ENCODE measurements at places on chromosomes 1 and 21.

DNA sequence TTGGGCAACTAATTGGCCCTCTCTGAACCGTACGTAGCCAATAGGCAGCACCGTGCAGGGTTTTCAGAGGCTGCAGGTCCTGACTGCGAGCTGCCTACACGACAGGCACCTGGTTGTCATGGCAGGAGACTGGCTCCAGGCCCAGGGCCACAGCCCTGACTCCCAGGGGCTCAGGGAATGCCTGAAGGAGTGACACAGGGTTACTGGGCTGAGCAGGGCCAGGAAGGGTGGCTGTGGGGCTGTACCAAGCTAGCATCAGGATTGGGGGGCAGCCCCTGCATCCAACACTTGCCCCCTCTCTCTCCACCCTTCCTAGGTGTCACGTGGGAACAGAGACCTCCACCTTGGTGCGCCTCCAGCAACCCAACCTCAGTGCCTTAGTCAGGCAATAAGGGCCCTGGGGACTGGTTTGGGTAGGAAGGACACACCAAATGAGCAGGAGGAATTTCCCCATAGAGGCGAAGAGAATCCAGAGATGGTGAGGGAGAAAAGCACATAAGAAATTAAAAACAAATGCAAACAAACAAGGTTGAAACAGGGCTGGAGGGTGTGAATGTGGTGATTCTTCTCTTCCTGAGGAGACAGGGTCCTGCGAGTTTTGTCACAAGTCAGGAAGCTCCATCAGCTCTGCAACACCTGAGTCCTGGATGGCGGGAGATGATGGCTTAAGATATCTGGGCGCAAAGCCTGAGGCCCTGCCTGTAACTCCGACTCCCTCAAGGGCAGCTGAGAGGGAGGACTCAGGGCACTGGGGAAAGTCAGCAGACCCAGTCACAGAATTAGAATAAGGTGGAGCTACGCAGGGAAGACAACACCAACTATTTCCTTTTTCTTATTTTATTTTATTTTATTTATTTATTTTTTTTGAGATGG, 19.7 kb upstream of the RNU1-4 start:
- DNase-seq, result no peak

DNA sequence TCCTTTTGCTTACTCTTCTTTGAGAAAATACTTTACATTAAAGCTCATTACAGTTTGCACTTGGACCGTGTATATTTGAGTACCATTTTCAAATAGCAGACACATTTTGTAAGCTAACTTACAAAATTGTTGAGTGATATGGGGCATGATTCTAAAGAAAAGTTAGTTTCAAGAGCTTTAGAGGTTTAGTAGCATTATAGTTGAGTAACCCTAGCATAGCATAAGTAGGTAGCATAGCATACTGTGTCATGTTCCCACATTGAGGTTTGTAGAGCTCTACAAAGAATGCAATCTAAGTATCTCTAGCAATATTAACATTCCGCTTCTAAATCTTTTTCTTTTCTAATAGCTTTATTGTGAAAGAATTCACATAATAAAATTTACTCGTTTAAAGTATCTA, 92.0 kb downstream of the ITSN1 start:
- no peak for DNase-seq

DNA sequence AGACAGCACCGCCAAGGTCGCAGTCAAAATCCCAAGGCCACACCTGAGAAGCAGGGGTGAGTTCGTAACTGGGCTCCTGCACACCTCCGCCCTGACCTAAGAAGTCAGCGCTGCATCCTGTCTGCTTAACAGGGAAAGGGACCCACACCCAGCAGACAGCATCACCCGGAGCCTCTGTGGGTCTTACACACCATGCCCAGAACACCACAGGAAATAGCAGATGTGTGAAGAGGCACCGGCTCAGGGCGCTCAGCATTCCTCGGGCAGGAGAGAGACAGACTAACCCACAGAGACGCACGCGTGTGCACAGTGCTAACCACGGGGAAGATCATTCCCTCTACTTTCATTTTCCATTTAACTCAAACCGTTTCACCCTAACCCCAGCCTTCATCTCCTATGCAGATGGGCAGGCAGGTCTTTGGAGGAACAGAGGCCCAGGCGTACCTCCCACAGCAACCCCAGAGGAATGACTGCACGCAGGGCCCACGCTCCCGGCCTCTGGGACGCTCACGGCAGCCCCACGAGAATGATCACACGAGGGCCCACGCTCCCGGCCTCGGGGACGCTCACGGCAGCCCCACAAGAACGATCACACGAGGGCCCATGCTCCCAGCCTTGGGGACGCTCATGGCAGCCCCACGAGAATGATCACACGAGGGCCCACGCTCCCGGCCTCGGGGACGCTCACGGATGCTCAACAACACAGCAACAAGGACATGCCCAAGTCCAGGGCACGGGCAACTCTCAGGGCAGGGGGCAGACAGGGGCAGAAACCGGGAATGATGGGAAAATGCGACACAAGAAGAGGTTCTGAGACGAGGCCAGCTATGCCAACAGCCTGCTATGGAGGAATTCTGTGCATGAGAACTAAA, 20.9 kb downstream of the POFUT2 start:
- no peak for DNase-seq

GRCh38 chr21:39178421-39178820, 4.8 kb downstream of the PSMG1 start:
- DNase-seq, result no peak

DNA sequence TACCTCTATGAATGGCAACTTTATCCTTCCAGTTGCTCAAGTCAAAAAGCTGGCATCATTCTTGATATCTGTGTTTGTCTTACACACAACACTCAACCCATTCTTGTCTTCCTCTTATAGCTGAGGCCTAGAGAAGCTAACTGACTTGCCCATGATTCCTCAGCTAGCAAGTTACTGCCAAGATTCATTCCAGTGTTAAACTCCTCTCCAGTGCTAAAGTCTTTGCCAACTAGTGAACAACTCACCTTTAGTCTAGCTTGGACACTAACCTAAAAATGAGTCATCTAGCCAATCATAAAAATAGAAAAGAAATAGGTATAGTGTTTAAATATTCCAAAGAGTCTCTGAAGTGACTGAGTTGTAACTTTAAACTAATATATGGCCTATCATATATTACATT, 45.6 kb upstream of the RGS2 start:
- no peak for DNase-seq

- DNase-seq, result peak; percentile 67
These were observed 101.8 kb downstream of the NFIA start for GRCh38 chr1:61184040-61184713.

DNA sequence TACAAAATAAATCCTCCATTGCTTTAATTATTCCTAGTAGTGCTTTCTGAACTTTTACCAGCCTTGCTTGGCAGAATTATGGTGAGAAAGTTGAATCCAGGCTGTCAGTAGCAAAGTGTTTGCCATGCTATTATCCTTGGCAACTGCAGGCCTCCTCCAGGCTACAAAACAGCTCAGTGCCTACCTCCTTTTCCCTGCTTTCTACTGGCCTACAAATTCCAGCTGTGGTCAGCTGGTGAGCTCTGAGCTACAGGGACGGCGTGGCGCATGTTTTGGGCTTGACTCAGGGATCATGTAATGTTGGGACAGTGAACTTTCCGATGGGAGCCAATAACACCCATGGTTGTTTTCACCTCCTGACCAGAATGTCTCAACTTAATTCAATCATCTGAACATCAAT, 456.1 kb upstream of the ADAMTS5 start:
- DNase-seq, result peak; percentile 96

- DNase-seq, result no peak
These were observed 615 bp upstream of the MRPS15 start for GRCh38 chr1:36464605-36465393.

DNA sequence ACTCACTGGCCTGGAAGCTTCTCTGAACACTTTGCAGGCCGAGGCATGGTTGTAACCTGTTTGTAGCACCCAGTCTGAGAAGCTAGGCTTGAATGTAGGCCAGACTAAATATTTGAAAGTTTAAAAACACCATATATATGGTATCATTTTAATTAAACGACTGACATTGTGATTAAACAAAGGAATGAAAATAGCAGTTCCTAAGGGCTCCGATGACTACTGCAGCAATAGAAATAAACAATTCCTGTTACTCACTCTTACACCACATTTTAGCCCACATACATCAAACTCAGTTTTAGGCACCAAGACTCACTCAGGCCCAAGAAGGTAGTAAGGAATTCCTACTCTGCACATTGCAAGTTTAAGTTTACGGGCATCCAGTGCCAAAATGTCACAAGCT, 281.2 kb downstream of the AKT3 start:
- DNase-seq, result no peak

- no peak for DNase-seq
These were observed 48.3 kb upstream of the CAPZB start for GRCh38 chr1:19533626-19534025.

- peak; percentile 22 for DNase-seq
These were observed 446.0 kb upstream of the LRRC7 start for GRCh38 chr1:69121723-69122122.

- DNase-seq, result peak; percentile 89
These were observed 237.0 kb downstream of the MRPL39 start for GRCh38 chr21:25370311-25370744.

GRCh38 chr1:92038695-92039346, 9.0 kb downstream of the EPHX4 start:
- no peak for DNase-seq

GRCh38 chr1:153773096-153773921, 1.9 kb upstream of the SLC27A3 start:
- DNase-seq, result no peak

DNA sequence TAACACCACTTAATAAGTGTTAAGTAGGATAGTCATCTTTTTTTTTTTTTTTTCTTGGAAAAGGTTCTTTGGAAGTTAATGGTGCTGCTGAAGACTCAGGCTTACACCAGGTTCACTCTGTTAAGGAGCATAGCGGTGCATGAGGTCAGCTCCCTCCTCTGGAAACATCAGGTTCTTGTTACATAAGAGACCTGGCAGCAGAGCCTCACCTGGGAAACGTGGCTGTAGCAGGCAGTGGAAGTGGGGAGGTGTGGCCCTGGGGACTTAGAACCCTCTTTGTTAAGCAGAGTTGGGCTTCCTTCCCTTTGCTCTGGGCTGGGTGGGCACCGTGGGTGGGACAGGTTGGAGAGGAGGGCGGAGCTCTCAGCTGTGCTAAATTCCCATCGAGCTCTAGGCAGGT, 104.1 kb downstream of the CNIH3 start:
- DNase-seq, result no peak

Measured in skeletal muscle cell (primary cell).